Thoracic aorta (tissue), 2 donors: ENCODE measurements at places on chromosomes 2 and 18. TPM values are rescaled to one million over a fixed set of nuclear protein-coding genes. Genes with fewer than 3 reads are reported as not detected.

The FNDC4 gene
- 32.9 TPM for total RNA-seq

The UGT1A8 gene
- not detected for total RNA-seq

GRCh38 chr18:55462652-55463051 is 125.3 kb downstream of the TCF4 start:
- DNase-seq, result no peak

- DNase-seq, result no peak
Measured at GRCh38 chr2:12675352-12675795, 41.4 kb upstream of the TRIB2 start.

DNA sequence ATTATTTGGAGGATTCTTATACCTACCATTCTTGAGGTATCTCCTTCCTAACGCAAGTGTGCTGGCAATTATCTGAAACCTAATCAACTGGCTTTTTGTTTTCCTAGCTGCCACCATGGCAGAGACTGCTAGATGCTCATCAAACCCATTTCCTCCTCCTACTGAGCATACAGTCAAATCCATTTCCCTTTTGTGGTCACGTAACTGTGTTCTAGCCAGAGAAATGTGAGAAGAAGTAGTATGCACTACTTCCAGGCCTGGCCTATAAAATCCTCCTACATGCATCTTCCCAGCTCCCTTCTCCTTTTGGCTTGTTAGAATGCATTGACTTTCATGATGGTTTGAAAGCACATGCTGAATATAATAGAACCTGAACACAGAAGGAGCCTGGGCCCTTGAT is 494.1 kb upstream of the MEIS1 start:
- no peak for DNase-seq
